DMS153 (cell line): ENCODE measurements at places on chromosomes 11 and 22.

GRCh38 chr11:73213196-73214143 lies 4.6 kb upstream of the P2RY2 start:
- DNase-seq = no peak

- no peak for DNase-seq
Observed at GRCh38 chr11:114079511-114080065, 20.1 kb downstream of the ZBTB16 start.

DNA sequence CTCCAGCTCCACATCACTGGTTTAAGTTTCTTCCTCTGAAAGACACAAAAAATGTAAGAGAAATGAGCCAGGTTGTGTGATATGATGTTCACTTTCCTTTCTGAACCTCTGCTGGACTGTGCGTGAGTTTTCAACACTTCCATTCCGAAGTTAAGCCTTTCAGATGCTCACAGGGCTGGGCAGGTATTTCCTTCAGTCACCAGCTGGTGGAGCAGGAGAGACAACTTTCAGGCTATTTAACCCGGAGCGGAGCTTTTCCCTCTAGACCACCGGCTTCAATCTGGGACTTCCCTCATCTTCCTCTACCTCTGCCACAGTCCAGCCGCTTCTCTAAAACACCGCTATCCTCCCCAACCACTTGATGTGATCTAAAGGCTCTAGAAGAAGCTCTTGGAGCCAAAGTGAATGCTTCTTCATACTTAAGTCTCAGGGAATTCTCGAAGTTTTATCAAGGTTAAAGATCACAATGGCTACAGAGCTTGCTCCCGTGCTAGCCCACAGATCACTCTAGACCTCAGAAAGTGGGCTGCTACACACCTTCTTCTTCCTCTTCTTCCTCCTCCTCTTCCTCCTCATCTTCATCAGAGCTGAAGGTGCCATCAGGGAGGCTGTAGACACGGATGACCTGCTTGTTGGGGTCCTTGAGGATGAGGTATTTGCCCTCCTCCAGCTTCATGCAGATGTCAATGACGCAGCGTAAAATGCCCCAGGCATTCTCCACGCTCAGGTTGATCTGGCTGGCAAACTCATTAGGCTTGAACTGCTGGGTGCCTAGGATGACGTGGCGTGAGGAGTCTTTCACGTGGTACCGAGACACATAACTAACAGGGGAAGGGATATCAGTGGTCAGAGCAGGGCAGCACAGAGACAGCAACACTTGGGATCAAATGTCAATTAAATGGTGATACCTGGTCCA lies 4.4 kb upstream of the FOXRED2 start:
- no peak for DNase-seq

- DNase-seq = no peak
Observed at GRCh38 chr22:44642096-44642644, 59.8 kb upstream of the PRR5 start.

GRCh38 chr22:42816336-42816735 lies 40.7 kb downstream of the ARFGAP3 start:
- DNase-seq = no peak

DNA sequence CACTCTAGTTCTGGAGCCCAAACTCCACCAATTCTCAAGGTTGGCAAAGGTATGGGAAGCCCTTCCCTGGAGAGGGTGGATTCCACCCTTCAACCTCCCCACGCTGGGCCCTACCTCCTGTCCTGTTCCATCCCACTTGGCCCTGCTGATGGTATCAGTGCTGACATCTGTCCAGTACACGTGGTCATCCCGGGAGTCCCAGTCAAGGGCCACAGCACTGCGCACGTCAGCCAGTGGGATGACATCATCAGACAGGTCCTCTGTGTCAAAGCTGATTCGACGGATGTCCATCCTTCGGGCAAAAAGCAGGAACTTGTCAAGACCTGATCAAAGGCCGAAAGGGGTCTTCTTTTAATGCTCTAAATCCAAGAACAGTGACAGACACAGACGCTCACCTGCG lies 32.1 kb downstream of the LRP4 start:
- no peak for DNase-seq

DNA sequence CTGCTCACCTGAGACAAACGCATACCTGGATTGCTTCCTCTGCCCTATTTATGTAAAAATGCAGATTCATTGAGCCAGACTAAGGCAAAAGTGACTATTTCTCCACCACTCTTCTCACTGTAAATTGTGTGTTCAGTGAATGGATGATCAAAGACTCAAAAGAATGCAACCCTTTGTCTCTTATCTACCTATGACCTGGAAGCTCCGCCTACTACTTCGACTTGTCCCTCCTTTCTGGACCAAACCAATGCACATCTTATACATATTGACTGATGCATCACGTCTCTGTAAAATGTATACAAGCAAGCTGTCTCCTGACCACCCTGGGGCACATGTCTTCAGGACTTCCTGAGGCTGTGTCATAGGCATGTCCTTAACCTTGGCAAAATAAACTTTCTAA lies 418.0 kb upstream of the SYN3 start:
- DNase-seq = no peak
